Activated gamma-delta T cell treated with anti-CD3 and anti-CD28 coated beads, Interleukin-2, amount 50 U/mL, for 16 hours (primary cell): ENCODE measurements at places on chromosomes 7 and 10.

DNA sequence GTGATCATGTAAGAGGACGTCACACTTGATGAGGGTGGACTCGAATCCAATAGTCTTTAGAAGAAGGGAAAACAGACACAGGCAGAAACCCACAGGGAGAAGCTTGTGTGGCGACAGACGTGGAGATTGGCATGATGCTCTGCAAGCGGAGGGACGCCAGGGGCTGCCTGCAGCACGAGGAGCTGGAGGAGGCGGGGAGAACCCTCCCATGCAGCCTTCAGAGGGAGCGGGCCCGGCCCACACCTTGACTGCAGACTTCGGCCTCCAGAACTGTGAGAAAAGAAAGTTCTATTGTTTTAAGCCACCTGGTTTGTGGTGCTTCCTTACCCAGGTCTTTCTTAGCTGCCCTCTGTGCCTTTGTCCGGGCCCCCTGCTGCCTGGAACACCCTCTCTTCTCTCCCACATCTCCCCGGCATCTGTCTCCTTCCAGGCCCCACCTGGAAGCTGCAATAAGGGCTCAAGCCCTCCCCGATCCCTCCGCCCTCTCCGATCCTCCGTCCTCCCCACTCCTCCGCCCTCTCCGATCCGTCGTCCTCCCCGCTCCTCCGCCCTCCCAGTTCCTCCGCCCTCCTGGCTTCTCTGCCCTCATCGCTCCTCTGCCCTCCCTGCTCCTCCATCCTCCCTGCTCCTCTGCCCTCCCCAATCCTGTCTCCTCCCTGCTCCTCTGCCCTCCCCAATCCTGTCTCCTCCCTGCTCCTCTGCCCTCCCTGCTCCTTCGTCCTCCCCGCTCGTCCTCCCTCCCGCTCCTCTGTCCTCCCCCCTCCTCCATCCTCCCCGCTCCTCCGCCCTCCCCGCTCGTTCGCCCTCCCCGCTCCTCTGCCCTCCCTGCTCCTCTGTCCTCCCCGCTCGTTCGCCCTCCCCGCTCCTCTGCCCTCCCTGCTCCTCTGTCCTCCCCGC, 17.4 kb upstream of the PRKAG2 start:
- DNase-seq, result no peak

DNA sequence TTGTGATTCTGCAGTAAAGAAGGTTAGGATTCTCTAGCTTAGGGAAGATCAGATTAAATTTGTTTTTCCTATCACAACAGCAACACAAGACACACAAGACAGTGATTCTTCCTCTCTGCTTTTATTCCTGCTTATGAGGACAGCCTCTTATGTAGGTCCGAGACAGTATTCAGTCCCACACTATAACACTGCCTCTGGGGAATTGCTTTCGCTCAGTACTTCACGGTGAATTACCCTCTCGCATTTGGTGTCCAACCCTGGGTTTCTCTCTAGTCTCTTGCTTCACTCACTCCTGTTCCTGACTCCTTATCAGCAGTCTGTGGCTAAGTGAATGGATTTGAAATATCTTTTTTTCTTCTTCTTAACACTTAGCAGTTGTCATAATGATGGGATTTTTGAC, 1.7 kb downstream of the HIF1AN start:
- no peak for DNase-seq

DNA sequence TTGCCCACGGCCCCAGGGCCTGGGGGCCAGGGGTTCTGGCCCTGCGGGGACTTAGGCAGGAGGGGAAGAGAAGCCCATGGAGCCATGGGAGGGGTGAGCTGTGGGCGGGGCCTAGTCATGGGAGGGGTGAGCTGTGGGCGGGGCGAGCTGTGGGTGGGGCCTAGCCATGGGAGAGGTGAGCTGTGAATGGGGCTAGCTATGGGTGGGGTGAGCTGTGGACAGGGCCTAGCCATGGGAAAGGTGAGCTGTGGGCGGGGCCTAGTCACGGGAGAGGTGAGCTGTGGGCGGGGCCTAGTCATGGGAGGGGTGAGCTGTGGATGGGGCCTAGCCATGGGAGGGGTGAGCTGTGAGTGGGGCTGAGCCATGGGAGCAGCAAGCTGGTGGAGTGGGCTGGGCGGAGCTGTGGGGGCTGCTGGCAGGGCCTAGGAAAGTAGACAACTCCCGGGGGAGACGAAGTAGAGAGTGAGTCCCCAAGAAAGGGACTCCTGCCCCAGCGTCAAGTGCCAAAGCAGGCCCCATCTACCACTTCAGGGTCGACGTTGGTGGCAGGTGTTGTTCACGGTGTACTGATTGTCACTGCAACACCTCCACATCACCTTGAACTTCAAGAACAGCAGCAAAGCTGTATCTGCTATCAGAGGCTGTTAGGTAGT, 19.2 kb upstream of the TTYH3 start:
- DNase-seq, result no peak

- no peak for DNase-seq
Observed at GRCh38 chr7:19932549-19933249, 159.3 kb upstream of the TMEM196 start.

DNA sequence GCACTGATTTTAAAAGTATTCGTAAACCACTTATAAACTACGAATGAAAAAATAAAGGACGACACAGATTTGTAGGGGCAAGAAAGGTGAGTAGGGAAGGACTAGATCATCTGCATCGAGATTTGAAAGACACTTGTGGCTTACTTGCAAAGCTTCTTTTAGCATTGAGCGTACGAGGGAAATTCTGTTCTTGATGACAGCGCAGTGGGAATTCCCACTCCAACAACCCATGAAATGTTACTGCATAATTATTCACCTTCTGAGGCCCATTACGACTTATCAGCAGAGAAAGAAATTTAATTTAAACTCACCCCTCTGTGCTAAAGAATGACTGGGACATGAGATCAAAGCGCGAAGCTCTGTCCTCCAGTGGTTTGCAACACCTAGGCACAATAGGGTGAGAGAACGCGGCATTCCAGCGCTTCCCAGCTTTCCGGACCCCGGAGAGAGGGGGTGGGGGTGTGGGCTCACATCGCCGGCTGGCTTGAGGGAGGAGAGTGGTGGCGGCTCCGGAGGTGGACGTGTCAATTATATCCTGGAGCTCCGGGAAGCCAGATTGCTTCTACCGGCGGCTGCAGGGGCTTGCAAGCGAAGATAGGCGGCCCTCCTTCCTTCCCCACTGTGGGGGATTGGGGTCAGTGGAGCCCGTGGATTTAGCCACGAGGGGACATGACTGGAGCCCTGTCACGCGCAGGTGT, 10.3 kb downstream of the SP8 start:
- no peak for DNase-seq

- DNase-seq, result no peak
Observed at GRCh38 chr10:13820964-13821337, 234.2 kb downstream of the PRPF18 start.

DNA sequence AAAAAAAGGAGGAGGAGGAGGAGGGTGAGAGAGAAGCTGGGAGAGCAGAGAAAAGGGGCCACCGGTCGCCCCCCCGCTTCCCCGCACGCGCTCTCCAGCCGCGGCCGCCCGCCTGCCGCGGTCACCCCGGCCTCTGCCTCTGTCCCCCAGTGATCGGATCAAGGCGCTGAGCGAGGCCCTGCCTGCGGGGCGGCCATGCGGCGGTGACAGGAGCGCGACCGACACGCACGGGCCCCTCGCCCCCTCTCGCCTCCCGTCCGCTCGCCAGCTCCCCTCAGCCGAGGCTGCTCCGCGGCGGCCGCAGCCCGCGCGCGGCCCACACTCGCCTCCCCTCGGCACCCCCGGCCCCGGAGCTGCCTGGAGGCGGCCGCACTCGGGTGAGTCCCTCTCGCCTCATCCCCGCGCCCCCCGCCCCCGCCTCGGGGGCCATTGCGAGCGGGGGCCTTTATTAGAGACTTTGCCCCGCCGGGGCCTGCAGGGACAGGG, at the start of gene GTF2I:
GTF2I (plus strand) TSS at position 27 of the 486 bp plus-strand sequence. CDS start 31,411 bp downstream, outside the sequence.
- peak; percentile 27 for DNase-seq

DNA sequence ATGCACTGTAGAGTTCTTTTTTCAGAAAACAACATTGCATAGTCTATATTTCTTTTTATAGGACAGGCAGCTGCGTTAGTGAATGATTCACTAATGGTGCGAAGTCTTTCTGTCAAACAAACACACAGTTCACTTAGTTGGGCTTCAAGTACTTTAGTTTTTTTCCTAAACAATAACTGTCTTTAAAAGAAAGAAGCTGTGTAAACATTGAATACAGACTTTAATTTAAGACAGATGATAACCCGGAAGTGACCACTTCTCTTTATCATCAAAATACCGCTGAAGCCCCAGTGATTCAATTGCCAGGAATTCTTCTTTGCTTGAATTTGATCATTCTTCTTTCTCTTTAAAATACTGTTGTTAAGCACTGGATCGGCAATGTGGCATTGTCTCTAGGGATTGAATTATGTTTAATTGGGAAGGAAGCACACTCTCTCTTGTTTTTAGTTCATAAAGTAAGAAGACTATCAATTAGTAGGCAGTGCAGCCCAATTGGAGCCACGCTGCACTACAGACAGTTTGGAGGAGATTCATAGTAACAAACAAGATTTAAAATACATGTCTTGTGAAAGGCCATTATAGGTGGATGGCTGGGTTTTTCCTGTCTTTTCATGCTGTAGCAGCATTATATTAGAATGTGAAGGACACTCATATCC, 30.4 kb downstream of the CNTNAP2 start:
- DNase-seq, result no peak

DNA sequence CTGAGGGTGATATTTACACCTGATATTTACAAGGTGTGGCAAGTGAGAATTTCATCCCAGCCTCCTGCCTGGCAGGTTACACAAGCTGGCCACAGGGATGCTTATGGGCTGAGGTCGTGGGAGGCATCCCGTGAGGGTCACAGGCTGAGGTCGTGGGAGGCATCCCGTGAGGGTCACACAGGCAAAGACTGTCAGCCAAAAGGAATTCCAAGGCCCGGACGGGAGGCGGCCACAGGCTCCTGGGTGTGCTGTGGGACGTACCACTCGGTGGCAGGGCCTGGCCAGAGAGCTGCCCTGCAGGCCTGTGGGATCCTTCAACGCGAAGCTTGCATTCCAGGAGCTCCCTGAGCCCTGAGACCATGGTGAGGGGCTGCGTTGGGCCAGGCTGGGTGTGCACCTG, 460.6 kb downstream of the DNAJB6 start:
- no peak for DNase-seq

DNA sequence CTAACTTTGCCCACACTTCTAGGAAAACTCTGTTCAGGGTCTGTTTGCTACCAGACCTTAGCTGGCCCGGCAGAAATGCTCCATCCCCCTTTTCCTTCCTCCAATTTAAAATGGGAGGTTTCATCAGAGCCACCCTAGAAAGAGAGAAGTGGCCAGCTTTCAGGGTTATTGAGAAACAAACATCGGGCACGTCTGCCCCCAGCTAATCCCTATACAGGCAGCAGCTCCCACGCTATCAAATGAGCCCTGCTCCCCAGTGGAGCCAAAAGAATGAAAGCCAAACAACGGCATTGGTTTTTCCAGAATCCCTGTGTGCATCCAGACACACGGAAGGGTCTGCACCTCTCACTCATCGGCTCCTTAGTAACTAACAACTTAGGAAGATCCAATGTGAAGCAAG, 132.5 kb downstream of the GRID1 start:
- no peak for DNase-seq

GRCh38 chr10:28147706-28148105, 148.8 kb upstream of the ODAD2 start:
- no peak for DNase-seq

DNA sequence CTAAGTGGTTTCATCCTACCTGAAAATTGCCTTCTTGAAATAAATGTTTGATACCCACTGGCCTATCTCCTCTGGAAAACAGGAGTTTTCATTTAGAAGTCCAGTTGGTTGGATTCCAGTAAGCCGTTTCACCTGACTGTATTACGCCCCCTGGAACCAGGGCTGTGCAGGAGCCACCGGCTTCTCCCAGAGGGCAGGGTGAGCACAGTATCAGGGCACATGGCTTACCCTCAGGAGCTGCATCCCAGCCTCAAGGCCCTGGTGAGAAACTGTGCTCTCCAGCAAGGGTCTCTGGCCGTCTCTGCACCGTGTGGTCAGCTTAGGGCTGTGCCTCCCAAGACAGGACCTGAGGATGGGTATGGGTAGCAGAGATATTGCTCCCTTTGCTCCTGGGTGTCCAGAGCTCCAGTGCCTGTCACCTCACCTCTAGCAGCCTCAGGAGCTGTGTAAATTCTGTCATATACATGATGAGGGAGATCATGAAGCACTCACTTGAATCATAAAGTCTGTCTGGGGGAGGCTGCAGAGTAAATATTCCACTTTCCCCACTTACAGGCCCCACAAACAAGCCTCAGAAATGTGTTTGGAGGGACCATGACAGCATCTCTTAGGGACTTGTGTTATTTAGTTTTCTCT, 109.6 kb upstream of the SAMD8 start:
- no peak for DNase-seq
